ENCODE measurements at places on chromosomes 1 and 21. TPM values are rescaled to one million over a fixed set of nuclear protein-coding genes. Genes with fewer than 3 reads are reported as not detected.

DNA sequence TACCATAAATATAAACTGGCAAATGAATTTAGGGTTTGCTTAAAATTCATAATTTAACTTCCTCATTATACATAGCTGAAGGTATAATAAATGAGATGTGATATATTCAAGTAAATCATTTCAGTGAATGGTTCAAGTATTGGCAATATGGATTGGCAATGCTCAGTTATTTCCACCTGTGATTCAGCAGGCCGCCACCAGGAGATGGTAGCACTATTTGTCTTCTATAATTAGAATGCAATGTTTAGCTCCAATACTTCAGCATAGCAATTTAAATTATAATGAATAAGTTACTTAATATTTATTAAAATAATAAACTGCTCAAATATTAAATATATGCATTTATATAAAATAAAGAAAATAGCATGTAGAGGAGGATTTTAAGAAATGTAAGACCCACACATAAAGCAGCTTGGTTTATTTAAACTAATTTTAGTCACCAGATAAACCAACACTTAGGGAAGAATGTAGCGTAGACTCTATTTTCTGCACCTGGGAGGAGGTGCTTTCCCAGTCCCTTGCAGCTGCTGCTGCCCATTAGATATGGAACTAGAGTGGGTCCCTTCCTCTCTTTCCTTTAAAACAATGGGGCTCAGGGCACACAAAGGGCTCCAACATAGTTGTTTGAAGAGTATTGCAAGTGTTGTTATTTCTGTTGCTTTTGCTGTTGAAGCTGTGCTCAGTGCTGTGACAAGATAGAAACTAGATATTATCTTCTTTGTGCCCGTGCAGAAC is 62.1 kb downstream of the PLPPR4 start:
- DNase-seq, result no peak

GRCh38 chr1:185646202-185646683 is 87.9 kb upstream of the HMCN1 start:
- DNase-seq, result peak; percentile 65

RHD gene
- total RNA-seq, result 0.30 TPM

ELF3 gene
- total RNA-seq, result 3.6 TPM

FAM110D gene
- total RNA-seq, result 1.00 TPM

DNA sequence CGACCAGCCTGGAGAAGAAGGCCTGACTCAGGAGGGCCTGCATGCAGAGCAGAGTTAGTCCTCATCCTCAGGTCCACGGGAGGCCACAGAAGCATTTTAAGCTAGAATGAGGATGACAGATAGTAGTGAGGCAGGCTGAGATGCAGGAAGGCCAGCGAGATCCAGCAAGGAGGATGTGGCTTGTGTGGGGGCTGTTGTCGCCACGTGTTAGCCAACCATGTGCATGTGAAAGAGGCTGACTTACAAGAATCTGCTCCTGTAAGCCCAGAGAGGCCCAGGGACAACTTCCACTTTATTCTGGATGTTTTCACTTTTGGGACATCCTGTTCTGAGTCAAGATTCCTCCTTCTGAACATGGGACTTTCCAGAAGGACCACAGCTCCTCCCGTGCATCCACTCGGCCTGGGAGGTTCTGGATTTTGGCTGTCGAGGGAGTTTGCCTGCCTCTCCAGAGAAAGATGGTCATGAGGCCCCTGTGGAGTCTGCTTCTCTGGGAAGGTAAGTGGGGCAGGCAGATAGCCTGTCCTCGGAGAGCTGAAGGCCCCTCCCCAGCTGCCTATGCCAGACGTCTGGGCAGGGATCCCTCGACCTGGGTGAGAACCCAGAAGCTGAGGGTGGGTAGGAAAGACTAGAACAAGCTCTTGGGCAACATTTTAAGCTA is at the start of gene SLAMF8:
SLAMF8 (plus strand) TSS at position 433 of the 661 bp plus-strand sequence; CDS start at position 459, 26 bp downstream.
- DNase-seq, result no peak

GRCh38 chr1:243433737-243434370 is 178.0 kb downstream of the SDCCAG8 start:
- no peak for DNase-seq

HSF2BP gene
- total RNA-seq, result 0.52 TPM

EPHB2 gene
- total RNA-seq, result 14.8 TPM

- peak; percentile 52 for DNase-seq
Measured at GRCh38 chr1:119885903-119886783, 10.2 kb downstream of the ADAM30 start.

- no peak for DNase-seq
Measured at GRCh38 chr1:92728697-92729096, 56.2 kb downstream of the EVI5 start.

- no peak for DNase-seq
Measured at GRCh38 chr1:94000510-94001282, 91.5 kb upstream of the GCLM start.

- no peak for DNase-seq
Measured at GRCh38 chr1:189939967-189940366, 537.7 kb downstream of the BRINP3 start.

- DNase-seq, result no peak
Measured at GRCh38 chr21:35424122-35424521, 375.0 kb upstream of the RUNX1 start.

GRCh38 chr1:121443001-121443540 is 258.3 kb downstream of the SRGAP2C start:
- no peak for DNase-seq

GRCh38 chr1:180632326-180633056 is 669 bp downstream of the XPR1 start:
- DNase-seq, result peak; percentile 84

DNA sequence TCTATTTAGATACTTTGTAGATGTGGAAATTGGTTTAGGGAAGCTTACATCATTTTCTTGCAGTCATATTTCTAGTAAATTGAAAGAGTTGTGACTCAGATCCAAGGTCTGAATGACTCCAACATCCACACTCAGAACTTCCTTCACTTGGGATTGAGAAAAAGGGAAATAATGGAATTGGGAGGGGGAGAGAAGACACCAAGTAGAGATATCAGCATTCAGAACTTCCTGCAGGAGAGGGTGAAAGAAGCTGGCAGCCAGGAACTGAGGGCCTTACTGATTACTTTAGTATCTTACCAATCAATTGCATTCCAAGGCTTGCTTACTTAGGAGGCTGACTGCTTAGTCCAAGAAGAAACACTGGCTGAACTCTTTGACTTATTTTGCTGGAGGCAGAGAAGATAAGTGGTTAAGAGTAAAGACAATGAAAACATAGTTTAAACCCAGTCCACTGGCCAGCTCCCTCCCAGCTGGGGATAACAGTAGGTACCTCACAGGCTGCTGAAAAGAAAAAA is 21.7 kb downstream of the APP start:
- no peak for DNase-seq

DNA sequence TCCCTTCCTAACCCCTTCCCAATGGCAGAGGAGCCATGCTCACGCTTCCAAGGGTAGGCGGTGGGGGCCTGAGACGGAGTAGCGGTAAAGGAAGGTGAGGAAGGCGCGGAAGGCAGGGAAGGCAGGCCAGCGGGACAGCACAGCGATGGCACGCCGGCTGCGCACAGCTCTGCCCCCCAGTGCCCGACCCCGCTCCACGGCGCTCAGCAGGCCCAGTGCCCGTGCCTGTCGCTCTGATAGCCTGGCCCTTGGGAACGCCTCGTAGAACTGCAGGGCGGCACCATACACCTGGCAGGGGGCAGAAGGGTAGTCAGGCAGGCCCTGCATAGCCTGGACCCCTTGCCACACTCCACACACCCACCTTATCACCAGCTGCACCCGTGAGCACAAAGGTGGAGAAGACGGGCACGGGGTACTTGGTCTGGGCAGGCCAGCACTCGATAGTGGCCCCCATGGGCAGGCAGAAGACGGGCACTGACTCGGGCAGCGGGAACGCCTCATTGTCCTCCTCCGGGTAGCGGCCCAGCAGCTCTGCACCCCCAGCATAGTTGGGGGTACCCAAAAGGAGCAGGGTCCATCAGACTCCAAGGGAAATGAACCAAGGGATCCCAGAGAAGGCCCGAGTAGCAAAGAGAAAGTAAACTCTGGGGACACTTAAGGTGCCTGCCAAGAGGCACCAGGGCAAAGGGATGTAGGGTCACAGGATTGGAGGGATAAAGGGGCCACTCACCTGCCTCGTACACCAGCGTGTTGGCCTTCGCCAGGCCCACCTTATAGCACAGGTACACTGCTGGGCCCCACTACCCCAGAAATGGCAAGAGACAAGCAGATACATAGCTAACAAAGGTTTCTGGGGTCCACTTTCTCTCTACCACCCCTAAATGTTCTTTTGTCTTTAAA is 4.4 kb downstream of the DENND4B start:
- peak; percentile 47 for DNase-seq

DNA sequence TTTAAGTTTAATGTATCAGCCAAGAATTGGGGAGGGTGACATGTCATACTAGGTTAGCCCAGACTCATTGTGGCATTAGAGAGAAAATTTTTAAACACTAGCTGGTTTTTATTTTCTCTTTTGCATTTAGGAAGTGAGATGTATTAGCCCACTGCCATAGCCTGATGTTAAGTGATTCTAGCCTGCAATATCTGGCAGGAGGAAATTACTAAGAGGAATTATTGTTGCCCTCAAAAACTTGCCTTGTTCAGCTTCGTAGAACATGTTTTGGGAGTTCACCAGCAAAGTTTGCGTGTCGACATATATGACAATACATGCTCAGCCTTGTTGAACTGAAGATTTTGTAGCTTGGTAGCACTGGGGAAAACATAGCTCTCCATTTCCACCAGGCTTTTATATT is 12.5 kb downstream of the ADAM30 start:
- no peak for DNase-seq

LCE1B gene
- total RNA-seq, result not detected

DNA sequence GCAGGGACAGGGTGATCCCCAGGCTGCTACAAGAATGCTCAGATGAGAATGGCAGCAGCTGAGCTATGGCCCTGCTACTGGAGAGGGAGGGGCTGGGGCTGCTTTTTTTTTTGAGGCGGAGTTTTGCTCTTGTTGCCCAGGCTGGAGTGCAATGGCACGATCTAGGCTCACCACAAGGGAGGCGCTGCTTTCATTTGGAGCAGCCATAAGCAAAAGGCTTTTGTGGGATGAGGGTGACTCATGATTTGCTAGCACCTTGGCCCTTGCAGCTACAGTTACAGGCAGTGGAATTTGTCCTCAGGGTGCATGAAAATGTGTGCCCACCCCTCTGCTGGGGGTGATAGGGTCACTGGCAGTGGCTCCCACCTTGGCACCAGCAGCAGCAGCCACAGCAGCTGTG is 32.4 kb upstream of the CYP4A22 start:
- no peak for DNase-seq

DNA sequence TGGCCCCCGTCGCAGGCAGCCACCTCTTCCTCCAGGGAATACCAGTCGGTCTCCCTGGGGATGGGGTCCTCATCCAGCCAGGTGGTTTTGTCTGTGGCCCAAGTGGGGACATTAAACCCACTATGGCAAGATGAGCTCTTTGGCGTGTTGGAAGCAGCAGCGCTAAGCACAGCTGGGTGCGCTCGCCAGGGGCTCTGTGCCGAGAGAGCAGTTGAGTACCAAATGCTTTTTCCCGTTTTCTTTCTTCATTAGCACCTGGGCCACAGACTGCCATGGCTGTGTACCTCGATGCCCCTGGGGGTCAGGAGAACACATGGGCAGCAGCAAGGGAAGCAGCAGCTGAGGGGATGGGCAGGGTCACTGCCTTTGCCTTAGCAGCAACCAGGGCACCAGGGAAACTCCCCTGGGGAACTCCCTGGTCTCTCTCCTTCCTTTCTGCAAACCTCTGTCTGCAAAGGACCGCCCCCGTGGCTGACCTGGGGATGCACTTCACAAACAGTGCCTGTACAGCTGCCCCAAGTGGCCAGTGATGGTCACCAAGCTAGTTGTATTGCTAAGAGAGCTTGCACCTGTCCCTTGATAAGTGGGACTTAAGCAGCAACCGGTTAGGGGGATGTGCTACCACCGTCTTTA is 31.1 kb downstream of the EDARADD start:
- DNase-seq, result peak; percentile 65

GRCh38 chr1:207753611-207754010 is 1.8 kb downstream of the CD46 start:
- no peak for DNase-seq

- DNase-seq, result no peak
Measured at GRCh38 chr1:20390589-20391331, 95.2 kb downstream of the CAMK2N1 start.

GPR3 gene
- total RNA-seq, result 5.8 TPM

GRCh38 chr1:22782406-22782805 is 71.8 kb downstream of the EPHB2 start:
- peak; percentile 74 for DNase-seq

FAM72D gene
- total RNA-seq, result 22.8 TPM

DNA sequence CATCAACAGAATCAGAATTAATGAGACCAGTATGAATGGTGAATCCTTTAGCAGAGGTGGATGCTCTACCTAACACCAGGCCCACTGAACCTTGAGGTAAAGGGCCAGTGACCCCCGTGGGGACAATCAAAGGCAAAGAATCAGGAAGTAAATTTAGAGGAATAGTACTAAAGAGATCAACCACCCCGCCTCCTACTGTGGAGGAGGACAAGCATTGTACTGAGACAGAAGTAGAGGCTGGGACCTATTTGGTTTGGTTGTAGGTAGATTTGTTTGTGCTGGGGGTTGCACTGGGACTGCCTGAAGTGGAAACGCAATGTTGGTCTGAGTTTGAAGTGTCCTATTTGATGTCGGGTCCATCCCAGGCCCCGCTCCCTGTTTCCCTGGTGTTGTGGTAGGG is 9.5 kb downstream of the CD48 start:
- DNase-seq, result no peak

TRMT13 gene
- total RNA-seq, result 10.7 TPM

DNA sequence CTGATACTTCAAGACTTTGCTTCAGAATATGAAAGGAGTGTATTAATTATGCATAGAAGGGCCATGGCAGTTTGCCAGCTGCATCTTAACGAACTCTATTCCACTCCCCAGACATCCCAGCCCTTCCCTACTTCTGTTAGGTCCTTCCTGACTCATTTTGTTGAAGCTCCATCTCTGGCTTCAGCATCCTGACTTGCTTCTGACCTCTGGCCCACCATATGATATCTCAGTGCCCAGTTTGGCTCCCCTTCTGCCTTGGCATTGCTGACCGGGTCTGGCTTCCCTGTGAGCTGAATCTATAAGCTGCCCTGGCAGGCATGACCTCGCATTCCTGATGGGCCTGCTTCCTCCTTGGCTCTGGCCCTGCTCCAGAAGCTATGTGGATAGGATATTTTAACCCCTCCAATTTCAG is 27.6 kb upstream of the ARHGAP29 start:
- DNase-seq, result no peak

All from H7 (cell line).